Type B pancreatic cell (in vitro differentiated cells): ENCODE measurements at places on chromosomes 1 and 21. TPM values are rescaled to one million over a fixed set of nuclear protein-coding genes. Genes with fewer than 3 reads are reported as not detected.

Gene DCST1
- not detected in 2 replicates for total RNA-seq

GRCh38 chr1:5770981-5771765, 221.1 kb downstream of the NPHP4 start:
- peaks cover 19% of the 10 kb centered on the region for H3K4me1 ChIP-seq
- DNase-seq, result no peak
- no peak overlapping the region for H3K27ac ChIP-seq

GRCh38 chr1:172657586-172657985, 1.3 kb upstream of the FASLG start:
- H3K4me3 ChIP-seq, result no peak overlapping the region
- no peaks in the 10 kb centered on the region for H3K4me1 ChIP-seq
- peaks cover 3% of the 10 kb centered on the region for H3K27me3 ChIP-seq
- no peak overlapping the region for H3K27ac ChIP-seq

Gene NR1I3
- total RNA-seq, result not detected in 2 replicates

Gene ARHGAP29
- 42.7 and 213 TPM in 2 replicates for total RNA-seq

Gene NCAM2
- total RNA-seq, result 5.3 and 22.6 TPM in 2 replicates

- H3K27ac ChIP-seq, result peak overlapping the region; percentile 98
- peaks cover 75% of the 10 kb centered on the region for H3K36me3 ChIP-seq
- H3K4me1 ChIP-seq, result peaks cover 5% of the 10 kb centered on the region
- peak overlapping the region; percentile 76 for H3K4me3 ChIP-seq
Observed at GRCh38 chr1:193211539-193211938, 25.1 kb upstream of the B3GALT2 start.

Gene PIAS3
- 18.4 and 40.0 TPM in 2 replicates for total RNA-seq

Gene EVA1B
- 23.3 and 39.5 TPM in 2 replicates for total RNA-seq

- no peak overlapping the region for H3K27ac ChIP-seq
- DNase-seq, result no peak
- no peak overlapping the region for H3K4me3 ChIP-seq
- H3K27me3 ChIP-seq, result no peaks in the 10 kb centered on the region
- no peaks in the 10 kb centered on the region for H3K36me3 ChIP-seq
Observed at GRCh38 chr1:31400393-31400792, 12.6 kb upstream of the SERINC2 start.
